Myometrial cell (primary cell): ENCODE measurements at places on chromosomes 4 and X. TPM values are rescaled to one million over a fixed set of nuclear protein-coding genes. Genes with fewer than 3 reads are reported as not detected.

TMEM35A gene
- total RNA-seq, result 1.2 and 2.7 TPM in 2 replicates

TKTL2 gene
- not detected in 2 replicates for total RNA-seq

EFHC2 gene
- total RNA-seq, result 0.71 and 1.2 TPM in 2 replicates

UGT2B11 gene
- total RNA-seq, result not detected in 2 replicates

GRIA3 gene
- 1.1 TPM in 1 of 2 replicates, not detected in the other for total RNA-seq
